Bronchial smooth muscle cell (primary cell): ENCODE measurements at places on chromosomes 3 and 15. TPM values are rescaled to one million over a fixed set of nuclear protein-coding genes. Genes with fewer than 3 reads are reported as not detected.

Gene CEMIP
- total RNA-seq: 27.4 and 78.4 TPM in 2 replicates

Gene STARD9
- total RNA-seq: 6.1 and 12.7 TPM in 2 replicates

Gene SLC51B
- total RNA-seq: 1.0 and 1.9 TPM in 2 replicates

Gene CYP11A1
- 0.69 and 0.79 TPM in 2 replicates for total RNA-seq

Gene KIAA1143
- total RNA-seq: 12.7 and 16.7 TPM in 2 replicates

Gene PRSS50
- total RNA-seq: not detected in 2 replicates
